Hematopoietic multipotent progenitor cell treated with erythropoietin and hydrocortisone succinate and interleukin-3 and kit ligand, for 17 days (in vitro differentiated cells): ENCODE measurements at places on chromosomes 16 and 17.

DNA sequence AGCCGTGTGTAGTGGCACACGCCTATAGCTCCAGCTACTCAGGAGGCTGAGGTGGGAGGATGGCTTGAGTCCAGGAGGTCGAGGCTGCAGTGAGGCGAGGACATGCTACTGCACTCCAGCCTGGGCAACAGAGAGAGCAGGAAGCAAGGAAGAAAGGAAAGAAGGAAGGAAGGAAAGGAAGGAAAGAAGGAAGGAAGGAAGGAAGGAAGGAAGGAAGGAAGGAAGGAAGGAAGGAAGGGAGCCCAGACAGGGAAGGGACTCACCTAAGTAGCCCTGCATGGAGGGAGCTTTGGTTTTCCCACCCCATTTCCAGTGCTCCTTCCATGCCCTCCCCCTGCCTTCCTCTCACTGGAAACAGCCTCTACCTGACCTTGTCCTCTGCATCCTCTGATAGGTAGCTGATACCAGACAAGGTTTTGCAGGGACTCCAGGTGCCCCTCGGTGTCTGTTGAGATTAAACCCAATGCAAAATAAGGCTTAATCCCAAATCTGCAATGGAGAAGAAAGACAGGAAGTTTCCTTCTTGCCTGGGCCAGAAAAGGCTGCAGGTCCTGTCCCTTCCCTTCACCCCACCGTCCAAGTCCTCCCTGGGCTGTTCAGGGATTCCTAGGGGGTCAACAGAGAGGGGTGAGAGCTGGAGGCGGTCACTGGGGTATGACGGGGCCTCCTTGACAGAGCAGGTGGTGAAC lies 21.5 kb upstream of the CA4 start:
- DNase-seq: no peak

GRCh38 chr16:1817716-1818115 lies 8.9 kb downstream of the HAGH start:
- no peak for DNase-seq

- DNase-seq: no peak
Observed at GRCh38 chr16:11783319-11784037, 13.6 kb downstream of the ZC3H7A start.

DNA sequence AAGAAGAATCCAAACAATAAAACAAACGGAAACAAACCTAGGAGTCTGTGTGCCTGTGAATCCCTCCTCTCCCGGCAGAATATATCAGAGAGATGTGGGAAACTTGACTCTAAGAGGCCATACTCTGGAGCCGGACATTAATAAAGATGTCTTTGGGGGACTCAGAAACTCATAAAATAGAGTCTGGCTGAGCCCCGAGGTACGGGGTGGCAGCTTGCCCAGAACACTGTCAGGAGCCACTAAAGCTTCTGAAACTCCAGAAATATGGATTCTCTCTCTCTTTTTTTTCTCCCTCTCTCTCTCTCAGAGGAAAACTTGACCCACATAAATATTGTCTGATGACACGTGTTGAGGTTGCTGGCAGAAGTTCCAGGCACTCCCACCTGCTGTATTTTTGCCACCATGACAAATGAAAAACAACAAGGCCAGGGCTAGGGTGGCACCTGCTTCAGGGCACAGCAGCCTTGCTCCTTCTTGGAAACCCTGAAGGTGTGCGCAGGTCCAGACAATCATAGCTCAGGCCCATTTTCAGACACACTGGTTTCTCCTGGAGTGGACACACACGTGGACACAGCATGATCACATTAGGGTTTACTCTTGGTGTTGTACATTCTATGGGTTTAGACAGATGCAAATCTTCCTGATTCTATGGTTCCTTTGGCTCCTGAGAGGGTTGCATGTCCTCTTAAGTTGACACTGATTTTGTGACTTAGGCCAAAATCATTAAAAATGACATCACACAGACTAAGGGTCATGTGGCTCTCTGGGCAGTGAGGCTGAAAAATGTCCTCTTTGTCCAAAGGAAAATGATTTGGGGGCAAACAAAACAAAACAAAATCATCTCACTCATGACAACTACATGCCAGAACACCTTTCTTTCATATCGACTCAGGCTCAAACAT lies 282.6 kb upstream of the IRX3 start:
- no peak for DNase-seq

DNA sequence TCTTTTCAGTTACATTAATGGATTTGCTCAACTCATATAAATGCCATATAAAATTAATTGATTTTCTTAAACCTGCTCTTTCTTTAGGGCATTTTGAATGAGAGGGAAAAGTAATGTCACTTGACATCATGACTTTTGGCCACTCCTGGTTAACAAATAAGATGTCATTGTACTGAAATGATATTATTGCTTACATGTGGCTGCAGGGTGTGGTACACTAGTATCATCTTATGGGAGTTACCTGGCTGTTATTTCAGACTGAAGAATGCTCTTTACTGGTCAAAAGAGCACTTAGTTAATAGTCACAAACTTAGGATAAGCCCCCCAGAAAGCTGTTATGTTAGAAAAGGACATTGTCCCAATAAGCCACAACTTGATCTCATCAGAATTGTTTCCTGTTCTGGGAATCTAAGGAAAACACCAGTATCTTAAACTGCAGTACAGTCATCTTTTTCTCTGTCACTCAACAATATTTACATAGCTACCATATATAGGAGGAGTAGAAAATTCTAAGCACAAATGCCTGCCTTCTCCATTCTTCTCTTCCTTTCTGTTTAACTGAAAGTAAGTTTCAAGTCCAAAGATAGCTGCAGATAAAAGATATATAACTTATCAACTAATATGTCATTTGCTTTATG lies 53.9 kb upstream of the MRC2 start:
- DNase-seq: no peak

- no peak for DNase-seq
Observed at GRCh38 chr17:80598813-80599545, 54.3 kb downstream of the RPTOR start.

- no peak for DNase-seq
Observed at GRCh38 chr17:80445726-80446110, 30.7 kb downstream of the NPTX1 start.

DNA sequence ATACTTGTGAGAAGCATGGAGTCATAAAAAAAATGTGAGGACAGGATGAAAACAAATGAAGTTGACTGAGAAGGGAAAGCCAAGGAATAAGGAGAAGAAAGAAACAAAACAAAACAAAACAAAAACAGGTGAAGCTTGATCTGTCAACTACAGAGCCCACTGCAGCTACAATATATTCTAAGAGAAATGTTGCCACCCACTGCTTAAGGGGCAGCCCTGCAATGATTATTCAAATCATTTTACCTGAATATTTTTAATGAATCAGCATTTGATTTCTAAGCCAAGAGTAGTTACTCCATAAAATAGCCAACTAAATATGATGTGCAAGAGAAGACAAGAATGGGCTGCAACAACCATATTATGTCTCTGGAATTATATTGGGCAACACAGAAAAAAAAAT lies 252.0 kb upstream of the KIF2B start:
- no peak for DNase-seq

DNA sequence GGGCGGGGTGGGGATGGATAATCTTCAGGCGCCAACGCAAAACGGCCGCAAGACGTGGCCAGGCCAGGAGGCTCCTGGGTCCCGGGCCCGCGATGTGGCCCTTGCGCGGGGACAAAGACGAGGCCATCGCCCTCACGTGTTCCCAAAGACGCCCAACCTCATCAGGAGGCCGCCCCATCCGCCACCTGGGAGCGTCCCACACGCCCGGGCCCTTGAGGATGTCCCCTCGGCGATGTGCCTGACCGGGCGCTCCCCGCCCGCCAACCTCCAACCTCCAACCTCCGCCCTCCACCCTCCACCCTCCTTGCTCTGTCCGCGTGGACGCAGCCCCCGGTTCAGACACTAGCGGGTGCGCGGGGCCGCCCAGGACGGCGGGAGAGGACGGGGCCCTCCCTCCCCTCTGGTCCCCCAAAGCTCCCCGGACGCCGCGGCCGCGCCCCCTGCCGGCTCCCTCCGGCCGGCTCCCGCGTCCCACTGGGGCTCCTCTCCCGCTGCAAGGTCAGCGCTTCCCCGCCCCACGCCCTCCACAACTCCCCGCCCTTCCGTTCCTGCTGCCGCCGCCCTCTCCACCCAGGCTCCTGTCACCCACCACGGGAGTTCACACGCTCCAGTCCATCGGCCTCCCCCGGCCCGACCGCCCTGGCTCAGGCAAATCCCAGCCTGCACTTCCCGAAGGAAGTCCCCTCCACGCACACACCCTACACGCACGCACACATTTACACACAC lies 250.8 kb upstream of the RPL38 start:
- DNase-seq: no peak
